ENCODE measurements at places on chromosomes 12 and 14. TPM values are rescaled to one million over a fixed set of nuclear protein-coding genes. Genes with fewer than 3 reads are reported as not detected.

- no peak for DNase-seq
These were observed 18.6 kb upstream of the GPATCH2L start for GRCh38 chr14:76133103-76133502.

- no peak for DNase-seq
These were observed 66.7 kb downstream of the RESF1 start for GRCh38 chr12:32025906-32026305.

DNA sequence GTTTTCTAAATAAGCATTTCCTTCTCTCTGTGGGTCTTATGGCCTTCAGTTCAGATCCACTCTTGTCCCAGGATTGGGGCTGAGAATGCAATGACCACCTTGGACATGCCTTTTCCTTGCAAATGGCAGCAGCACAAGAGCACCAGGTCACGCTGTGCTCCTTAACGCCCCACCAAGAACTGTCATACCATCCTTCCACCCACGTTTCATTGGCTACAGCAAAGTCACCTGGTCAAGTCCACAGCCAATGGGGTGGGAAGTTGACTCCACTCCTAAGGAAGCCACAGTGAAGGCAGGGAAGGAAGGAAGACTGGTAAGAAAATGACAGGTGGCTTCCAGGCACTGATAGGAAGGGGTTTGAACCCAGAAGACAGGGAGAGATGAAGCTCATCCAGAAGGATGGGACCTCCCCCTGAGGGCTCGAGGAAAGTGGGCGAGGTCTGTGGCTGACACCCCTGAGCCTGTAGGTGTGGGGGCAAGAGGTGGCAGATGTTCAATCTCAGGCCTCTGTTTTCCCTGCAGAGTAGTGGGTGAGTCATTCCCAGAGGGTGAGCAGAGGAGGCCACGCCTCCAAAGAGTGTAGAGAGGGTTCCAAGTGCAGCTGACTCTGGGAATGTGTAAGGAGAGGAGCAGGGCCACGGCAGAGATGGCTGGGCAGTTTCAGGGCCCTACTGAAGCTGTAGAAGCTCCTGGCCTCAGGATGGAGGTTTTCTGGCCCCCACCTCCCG is 113.5 kb upstream of the VRK1 start:
- no peak for DNase-seq

GRCh38 chr12:113891739-113892520 is 74.2 kb downstream of the RBM19 start:
- no peak for DNase-seq

- DNase-seq, result peak; percentile 56
These were observed 90.9 kb downstream of the ACTN1 start for GRCh38 chr14:68888025-68888850.

DNA sequence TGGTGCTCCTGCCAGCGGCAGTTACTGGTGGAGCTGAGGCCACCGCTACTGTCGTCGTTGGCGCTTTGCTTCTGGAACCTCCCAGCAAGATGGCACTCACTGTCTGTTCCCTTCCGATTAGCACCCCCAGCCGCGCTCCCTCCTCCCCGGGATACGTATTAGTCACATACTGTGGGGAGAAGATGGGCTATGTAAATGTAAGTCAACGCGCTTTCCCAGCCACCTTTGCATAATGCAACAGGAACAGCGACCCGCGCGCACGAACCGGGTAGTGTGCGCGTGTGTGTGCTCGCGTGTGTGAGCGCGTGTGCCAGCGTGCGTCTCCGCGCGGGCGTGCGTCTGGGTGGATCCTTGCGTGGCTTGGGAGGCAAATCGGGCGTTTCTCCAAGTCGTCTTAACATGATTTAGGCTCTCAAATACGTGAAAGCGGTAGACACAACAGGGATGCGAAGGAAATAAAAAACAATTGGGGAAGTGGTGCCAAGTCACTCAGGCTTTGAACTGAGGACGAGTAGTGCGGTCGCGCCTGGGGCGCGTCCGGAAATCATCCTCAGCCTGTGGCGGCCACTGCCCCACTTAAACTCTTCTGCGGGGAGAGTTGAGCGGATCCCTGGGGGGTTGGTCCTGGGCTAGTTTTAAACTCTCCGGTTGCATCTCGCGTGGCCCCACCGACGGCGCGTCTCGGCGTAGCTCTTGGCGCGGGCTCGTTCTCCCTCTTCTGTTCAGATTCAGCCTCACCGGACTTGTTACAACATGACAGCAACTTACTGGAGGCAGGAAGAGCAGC is 1.8 kb downstream of the FLRT2 start:
- DNase-seq, result peak; percentile 54

The CCDC38 gene
- total RNA-seq, result not detected

The PRB2 gene
- total RNA-seq, result not detected

The TAS2R19 gene
- 1.4 TPM for total RNA-seq

GRCh38 chr12:64652346-64652745 is 42.1 kb downstream of the RASSF3 start:
- no peak for DNase-seq

The TAS2R14 gene
- 0.70 TPM for total RNA-seq

- DNase-seq, result no peak
These were observed 63.9 kb downstream of the FOXN3 start for GRCh38 chr14:89352976-89353765.

GRCh38 chr12:85747941-85748495 is 88.2 kb downstream of the RASSF9 start:
- no peak for DNase-seq

The LYZ gene
- 18.2 TPM for total RNA-seq

DNA sequence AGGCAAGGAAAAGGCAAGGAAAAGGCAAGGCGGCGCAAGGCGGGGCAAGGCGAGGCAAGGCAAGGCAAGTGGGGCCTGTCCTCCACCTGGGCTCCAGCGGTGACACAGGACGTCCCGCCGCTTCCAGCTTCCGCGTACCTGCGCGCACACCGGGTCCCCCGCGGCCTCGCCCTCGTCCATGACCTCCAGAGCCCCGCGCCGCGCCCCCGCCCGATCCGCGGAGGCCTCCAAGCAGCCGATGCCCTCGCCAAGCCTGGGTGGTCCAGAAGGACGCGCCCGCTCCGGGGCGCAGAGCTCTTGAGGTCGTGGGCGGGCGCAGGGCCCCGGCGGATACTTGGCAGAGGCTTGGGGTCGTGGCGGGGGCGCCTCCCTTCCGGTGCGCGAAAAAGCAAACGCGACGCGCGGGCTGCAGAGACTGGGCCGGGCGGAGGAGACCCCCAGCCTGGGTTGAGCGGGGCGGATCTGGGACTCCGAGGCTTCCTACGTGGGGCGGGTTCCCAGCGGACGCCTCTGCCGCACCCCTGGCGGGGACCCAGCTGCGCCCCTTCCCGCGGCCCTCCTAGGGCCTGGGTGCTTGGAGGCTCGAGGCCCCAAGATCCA is 60.8 kb upstream of the EIF5 start:
- DNase-seq, result no peak

DNA sequence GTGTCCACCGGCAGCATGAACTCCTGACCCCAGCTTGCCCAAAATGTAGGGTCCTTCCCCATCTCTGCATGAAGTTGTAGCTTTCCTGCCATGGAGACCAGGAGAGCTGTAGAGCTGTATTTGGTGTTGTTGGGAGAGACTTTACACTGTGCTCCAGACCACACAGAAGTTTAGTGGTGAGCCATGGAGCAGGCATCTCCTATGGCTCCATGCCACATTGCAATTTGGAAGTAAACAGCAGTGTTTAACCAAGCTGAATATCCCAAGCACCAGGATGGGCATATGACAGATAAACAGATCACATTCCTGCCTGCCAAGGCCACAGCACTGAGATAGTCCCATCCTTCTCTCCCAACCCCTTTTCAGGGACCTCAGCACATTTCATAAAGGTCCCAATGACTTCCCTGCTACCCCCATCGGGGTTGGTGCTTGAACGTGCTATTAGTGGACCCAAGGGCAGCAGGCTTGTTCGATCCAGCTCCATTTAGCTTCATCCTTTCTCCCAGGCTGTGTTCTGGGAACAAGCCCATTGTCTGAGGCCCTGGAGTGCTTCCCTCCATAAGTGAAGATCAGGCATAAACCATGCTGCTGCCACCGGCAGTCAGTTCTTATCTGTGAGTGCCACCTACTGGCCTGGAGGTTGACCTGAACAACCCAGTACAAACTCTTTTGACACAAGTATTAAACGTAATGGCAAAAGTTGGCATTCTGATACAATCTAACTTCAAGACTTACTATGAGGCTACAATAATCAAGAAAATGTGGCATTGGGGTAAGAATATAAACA is 172.3 kb upstream of the ATXN7L3B start:
- DNase-seq, result no peak

GRCh38 chr14:22488522-22489243 is 100.3 kb downstream of the DAD1 start:
- no peak for DNase-seq

The LPAR5 gene
- total RNA-seq, result 4.3 TPM

The PPFIBP1 gene
- total RNA-seq, result 141 TPM

The TMTC2 gene
- total RNA-seq, result 5.7 TPM

The PLA2G1B gene
- 1.7 TPM for total RNA-seq

GRCh38 chr12:12224240-12224940 is 42.5 kb downstream of the LRP6 start:
- no peak for DNase-seq

The ZDHHC22 gene
- total RNA-seq, result not detected

- DNase-seq, result peak; percentile 4
These were observed 31.8 kb downstream of the LTBP2 start for GRCh38 chr14:74580275-74580672.

The NYNRIN gene
- total RNA-seq, result 7.1 TPM

GRCh38 chr12:99567072-99567471 is 80.5 kb upstream of the GARIN6 start:
- no peak for DNase-seq

- no peak for DNase-seq
These were observed 686 bp downstream of the B4GALNT1 start for GRCh38 chr12:57632073-57632957.

GRCh38 chr14:75979071-75979571 is 2.7 kb downstream of the TGFB3 start:
- no peak for DNase-seq

GRCh38 chr12:74021937-74022336 is 515.7 kb upstream of the ATXN7L3B start:
- DNase-seq, result peak; percentile 45

GRCh38 chr12:55659486-55660385 is 23.0 kb downstream of the OR10P1 start:
- DNase-seq, result peak; percentile 85

- no peak for DNase-seq
These were observed 196.6 kb upstream of the DCN start for GRCh38 chr12:91379051-91379775.

GRCh38 chr12:10612984-10613348 is 443 bp downstream of the MAGOHB start:
- no peak for DNase-seq

The PMCH gene
- not detected for total RNA-seq

The ANKRD33 gene
- not detected for total RNA-seq

- no peak for DNase-seq
These were observed 2.7 kb upstream of the BEST3 start for GRCh38 chr12:69701826-69702225.

DNA sequence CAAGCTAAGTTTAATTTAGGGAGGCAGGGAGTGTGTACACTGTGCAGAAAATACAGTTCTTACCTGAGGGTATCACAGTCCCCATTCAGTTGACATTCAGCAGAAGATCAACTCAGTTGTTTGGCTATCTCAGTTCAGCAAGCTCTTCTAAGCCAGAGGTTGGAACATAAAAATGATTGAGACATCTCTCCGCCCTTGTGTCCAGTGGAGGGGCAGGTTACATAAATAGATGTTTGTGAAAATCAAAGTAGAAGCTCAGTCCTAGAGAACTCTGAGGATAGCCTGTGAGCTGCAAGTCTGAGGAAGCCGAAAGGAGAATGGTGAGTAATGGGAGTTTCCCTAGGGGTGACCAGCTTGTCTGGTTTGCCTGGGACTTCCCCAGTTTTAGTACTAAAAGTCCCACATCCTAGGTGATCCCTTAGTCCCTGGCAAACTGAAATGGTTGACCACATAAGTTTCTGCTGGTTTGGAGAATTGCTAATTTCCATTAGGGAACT is 251.4 kb upstream of the ATP2B1 start:
- no peak for DNase-seq

The LMO3 gene
- total RNA-seq, result 1.0 TPM

The DTX1 gene
- total RNA-seq, result 2.4 TPM

The HRK gene
- 1.3 TPM for total RNA-seq

DNA sequence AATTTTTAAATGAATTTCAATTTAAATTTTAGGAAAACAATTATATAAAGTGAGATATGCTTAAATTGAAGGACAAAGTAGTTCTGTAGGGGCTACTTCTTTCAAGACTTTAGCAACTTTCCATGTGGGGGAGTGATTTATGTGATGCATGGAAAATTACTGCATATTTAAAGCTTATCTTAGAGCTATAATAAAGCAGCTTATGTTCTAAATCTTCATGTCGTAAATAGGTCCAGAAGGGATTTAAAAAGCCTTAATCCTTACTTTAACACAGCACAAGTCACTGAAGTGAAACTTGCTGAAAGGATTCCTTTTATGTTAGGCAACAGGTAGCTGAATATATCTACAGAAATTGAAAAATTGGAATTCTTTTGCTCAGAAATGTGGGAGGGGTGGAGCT is 340.4 kb downstream of the NAV3 start:
- DNase-seq, result no peak

DNA sequence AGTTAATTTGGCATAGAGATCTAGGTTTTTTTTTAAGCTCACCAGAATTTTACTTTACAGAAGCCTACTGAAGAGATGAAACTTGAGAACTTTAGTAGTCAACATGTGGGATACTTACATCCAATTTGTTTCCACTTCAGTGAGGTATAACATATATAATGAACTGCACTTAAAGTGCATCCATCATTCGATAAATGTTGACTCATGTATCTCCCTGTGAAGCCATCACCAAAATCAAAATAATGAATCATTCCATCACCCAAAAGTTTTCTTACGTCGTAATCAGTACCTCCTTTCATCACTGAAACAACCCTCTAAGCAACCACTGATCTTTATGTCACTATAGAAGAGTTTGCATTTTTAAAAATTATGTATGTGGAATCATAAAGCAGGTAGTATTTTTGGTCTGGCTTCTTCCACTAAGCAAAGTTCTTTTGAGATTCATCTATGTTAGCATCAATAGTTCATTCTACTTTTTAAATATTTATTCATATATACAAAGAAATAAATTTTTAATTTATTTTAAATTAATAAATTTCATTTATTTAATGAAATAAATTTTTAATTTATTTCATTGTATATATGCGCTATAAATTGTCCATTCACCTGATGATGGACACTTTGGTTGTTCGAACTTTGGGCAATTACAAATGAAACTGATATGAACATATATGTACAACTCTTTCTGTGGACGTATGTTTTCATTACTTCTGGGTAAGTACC is 2.0 kb upstream of the CPNE8 start:
- no peak for DNase-seq

GRCh38 chr12:93790472-93791152 is 113.4 kb downstream of the CRADD start:
- DNase-seq, result no peak

GRCh38 chr12:43316520-43316919 is 235.5 kb downstream of the ADAMTS20 start:
- no peak for DNase-seq

DNA sequence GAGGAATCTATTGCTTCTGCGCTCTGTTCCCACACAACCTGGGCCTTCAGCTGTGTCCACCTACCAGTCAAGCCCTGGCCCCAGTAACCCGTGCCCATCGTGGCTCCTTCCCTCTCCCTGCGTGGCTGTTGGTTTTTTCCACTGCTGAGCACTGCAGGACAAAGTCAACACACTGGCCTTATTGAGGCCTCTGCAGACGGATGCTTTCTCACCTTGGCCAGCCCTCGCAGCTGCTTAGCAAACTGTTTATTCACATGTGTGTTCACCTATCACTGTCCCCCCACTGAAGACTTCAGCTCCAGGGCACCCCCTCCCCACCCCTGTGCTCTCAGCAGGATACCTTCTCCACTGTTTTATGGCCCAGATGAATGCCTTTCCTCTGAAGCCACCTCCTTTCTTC is 12.8 kb upstream of the GPX2 start:
- DNase-seq, result no peak

All from heart left ventricle (tissue), 16 donors.